Chondrocyte (in vitro differentiated cells): ENCODE measurements at places on chromosomes 3 and 15.

DNA sequence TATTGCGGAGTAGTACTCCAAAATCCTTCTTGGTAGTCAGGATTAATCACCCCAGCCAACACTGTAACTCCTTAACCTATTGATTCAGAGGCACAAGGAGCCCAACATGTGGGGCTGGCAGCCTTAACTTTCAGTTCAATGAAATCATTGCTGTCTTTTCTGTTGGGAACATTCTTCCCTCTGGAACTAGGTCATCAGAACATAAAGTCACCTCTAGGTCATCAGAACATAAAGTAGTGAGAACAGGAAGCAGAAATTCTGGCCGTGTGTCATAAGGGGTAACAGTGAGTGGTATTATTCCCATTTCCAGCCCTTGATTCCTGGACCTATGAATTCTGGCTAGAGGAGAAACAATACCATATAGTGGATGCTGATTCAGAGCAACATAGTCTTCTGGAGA lies 71.5 kb upstream of the TNIK start:
- DNase-seq, result no peak

- no peak for DNase-seq
These were observed 30.7 kb upstream of the CBLB start for GRCh38 chr3:105899516-105899915.

GRCh38 chr15:41713047-41713446 lies 52.8 kb downstream of the MGA start:
- no peak for DNase-seq

- no peak for DNase-seq
These were observed 78.3 kb upstream of the TBC1D5 start for GRCh38 chr3:17820704-17821103.

DNA sequence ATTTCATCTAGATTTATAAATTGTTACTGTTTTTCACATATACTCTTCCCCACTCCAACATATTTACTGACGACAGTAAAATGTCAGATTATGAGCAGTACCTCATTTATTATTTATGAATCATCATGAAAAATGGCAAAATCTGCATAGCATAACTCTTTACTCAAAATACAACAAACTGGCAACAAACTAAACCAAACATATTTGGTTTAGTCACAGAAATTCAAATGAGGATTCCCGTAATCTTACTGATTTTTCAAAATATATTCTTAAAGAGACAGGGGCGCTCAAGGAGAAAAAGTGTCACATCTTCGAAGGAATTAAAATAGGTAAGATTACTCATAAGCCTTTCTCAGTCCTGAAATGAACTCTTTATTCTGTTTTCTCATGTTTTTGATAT lies 3.0 kb upstream of the GPR87 start:
- no peak for DNase-seq

DNA sequence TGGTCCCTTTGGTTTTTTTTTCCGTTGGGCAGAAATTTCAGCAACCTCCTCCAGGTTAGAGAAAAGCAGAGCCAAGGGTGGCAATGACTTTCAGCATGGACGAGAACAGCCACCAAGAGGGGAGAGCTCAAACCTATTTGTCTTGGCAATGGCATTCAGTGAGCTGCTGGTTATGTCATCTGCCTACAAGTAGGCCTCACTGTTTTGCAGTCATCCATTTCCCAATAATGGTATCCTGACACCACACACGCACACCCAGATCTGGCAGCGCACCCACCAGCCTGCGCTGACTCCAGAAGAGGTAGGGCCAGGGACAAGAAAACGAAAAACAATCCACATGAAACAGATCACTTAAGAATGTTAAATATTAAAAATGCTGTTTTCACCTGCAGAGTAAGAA lies 92.3 kb downstream of the MAGI1 start:
- no peak for DNase-seq

DNA sequence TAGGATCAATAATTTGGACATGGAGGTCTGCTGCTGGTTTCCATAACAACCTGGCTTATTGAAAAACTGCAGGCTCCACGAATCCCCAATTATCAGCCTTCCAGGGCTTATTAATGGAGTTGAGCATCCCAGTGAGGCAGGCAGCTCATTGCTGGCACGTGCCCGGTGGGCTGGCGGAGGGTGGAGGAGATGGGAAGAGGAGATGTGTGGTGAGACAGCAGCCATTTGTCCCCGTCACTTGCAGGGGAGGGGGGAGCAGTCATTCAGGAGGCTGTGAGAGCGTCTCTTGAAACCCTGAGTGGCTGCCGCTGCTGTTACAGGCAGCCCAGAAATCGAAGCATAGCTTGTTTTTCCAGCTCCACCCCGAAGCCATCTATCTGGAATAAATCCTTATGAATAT lies 70.6 kb downstream of the GAP43 start:
- no peak for DNase-seq

- no peak for DNase-seq
These were observed 335.2 kb downstream of the GAP43 start for GRCh38 chr3:115958526-115958925.

DNA sequence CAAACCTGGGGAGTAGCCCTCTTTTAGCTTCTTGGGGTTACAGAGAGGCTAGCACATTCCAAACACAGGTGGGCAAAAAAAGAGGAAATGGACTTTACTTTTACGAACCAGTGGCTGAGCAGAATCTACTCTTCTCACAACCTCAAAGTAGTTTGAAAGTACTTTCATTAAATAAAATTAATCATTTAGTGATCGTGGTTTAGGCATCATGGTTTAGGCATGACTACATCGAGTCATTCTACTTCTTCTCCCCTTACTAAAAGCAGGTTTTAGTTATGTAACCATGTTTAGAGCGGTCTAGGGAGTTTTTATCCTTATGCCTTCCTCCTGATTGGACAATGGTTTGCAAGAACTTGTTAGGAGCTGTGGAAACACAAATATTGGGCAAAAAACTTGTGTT lies 2.5 kb upstream of the GREM1 start:
- no peak for DNase-seq

DNA sequence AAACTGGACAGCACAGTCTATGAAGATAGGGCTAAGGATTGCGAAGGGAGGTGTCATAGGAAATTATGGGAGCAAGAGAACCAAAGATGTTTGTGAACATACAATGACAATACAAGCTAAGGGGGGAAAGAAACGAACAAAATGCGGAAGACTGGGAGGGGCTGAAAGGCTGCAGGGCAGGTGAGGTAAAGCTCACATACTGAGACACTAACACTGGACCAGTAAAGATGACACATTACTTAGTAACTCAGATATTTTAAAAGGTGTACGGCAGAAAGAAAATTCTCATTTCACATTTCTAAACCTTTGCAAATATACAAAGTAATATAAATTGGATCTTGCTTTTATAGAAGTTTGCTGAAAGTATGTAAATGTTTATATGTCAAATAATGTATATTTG lies 10.1 kb downstream of the CLDND1 start:
- no peak for DNase-seq

DNA sequence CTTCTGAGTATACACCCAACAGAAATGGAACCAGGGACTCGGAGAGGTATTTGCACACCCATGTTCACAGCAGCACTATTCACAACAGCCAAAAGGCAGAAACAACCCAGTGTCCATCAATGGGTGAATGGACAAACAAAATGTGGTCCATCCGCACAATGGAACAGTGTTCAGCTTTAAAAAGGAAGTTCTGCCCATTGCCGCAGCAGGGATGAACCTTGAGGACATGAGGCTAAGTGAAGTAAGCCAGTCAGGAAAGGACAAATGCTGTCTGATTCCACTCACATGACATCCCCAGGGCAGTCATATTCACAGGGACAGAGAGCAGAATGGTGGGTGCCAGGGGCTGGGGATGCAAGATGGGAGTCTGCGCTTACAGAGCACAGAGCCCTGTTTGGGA lies 7.5 kb downstream of the IQSEC1 start:
- no peak for DNase-seq

DNA sequence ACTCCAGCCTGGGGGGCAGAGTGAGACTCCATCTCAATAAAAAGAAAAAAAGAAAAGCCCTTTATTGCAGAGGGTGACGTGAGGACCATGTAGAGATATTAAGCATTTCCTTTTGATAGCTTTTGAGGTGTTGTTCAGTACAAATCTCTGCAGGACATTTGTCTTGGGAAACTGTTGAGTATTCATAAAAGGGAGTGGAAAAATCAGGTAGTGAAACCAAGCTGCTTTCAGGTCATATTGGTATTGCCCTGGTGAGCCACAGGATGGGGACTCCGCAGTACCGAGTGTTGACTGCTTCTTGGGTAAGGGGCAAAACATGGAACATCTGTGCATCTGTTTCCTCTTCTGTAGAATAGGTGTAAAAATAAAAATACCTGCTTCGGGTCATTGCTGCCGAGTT lies 9.9 kb downstream of the ITPR1 start:
- DNase-seq, result no peak

DNA sequence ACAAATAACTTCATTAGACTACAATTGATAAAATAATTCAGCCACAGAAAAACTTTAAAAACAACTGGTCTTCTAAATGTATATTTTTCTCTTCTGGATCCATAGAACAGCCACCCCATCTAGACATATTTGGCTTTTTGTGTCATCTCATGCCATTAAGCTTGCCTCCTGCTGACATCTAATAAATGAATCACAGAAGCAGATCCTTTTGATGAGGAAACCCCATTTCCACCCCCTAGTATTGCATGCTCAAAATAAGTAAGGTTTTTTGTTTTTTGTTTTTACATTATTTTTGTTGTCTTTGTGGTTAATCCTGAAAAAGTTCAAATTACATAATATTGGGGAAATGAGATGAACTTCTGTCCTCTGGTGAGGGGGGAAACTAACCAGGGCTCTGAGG lies 94.8 kb downstream of the DUT start:
- DNase-seq, result no peak

DNA sequence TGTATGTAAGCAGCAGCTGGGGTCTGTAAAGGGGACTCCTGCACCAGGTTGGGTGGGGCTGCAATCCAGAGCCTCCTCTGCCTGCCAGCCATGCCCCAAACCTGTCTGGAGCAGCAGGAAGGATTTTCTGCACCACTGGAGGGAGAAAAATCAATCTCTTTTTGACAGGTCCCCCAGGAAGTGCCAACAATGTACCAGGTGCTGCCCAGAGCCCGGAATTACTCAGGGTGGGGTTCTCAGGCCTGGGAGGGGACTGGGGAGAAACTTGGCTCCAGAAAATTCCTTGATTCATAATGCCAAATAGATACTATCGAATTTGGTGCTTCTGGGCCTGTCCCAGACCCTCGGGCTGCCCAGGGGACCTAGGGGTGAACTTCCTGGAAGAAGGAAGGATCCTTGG lies 52.6 kb downstream of the WNT7A start:
- no peak for DNase-seq

DNA sequence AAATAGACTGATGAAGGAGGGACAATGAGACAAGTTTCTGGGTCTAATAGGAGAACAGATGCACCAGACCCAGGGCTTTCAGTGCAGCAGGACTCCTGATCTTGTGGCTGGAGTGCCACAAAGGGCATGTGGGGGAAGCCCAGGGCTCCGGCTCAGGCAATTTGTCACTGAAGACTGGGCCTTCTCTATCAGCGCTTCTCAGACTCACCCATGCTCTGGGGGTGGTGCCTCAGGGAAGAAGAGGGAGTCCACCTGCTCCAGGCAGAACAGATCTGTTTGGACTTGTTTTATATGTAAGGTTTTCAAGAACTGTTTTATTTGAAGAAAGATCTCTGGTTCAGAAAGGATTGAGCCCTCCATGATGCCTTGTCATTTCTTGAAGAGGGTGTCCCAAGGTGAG lies 112.4 kb upstream of the TLE3 start:
- no peak for DNase-seq

DNA sequence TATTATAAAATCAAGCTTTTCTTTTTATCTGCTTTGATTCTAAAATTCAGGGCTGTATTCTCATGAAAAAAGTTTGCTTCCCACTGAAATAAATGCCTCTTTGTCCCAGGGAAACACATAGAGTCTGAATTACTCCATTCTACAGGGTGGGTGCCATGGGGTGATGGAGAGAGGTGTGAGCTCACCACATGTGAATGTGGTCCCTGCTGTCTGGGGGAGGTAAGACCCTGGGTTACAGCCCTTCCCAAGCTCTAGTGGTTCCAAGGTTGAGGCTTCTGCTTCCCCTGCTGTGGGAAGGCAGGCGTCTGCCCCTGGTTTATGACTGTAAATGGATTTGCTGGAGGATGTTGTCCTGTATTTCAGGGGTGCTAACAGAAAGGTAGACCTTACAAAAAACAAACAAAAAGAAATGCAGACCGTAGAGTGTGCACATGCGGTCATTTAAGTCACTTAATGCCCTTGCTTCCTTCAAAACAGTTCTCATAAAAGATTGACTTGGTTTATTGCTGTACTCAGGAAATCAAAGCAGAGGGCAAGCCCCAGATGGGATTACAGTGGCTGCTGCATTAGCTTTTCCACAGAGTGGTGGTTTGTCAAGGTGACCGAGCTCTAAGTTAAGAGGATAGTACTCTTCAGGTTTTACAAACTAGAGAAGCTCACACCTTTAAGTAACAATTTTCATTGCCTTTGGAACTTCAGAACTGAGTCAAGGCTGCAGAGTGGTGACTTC lies 49.2 kb downstream of the CTDSPL start:
- DNase-seq, result no peak

- no peak for DNase-seq
These were observed 10.7 kb upstream of the CNTN6 start for GRCh38 chr3:1082108-1082507.

DNA sequence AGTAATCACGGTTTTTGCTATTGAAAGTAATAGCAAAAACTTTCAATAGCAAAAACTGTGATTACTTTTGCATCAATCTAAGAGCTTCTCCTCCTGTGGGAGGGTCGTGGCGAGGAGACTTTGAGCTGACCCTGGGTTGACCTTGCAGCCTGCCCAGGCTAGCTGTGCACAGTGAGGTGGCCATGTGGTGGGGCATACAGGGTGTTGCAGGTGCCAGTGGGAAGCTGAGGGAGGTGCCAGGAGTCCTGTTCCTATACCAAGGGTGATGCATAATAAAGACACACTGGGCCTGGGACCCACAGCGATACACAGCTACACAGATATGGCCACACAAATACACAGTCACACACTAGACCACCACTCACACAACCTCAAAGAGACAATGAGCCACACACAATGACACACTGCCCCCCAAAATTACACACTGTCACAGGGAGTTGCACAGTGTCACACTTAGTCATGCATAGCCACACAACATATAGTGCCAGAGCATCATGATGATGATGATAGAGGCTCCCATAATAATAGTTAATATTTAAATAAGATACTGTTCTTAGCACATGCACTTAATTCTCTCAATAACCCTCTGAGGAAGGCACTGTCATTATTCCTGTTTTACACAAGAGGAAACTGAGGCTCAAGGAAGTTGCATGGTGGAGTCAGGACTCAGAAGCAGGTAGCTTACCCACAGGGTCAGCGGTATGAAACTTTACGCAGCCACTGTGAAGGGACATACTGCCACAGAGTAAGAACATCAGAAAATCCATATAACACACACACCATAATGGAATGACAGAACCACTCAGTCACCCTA lies 6.3 kb downstream of the PLCD1 start:
- DNase-seq, result no peak

DNA sequence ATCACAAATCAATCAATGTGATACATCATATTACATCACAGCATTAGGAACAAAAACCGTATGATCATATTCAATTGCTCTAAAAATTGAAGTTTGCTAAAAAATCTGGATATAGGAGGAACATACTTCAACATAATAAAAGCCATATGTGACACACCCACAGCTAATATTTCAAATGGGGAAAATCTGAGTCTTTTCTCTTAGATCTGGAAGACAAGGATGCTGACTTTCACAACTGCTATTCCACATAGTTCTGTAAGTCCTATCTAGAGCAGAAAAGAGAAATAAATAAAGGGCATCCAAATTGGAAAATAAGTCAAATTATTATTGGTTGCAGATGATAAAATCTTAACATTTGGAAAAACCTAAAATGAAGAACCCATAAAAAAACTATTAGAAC lies 256.8 kb upstream of the SGO1 start:
- DNase-seq, result no peak

- DNase-seq, result no peak
These were observed 139.4 kb downstream of the LRRC28 start for GRCh38 chr15:99390667-99391066.
